Hepatic stellate cell (primary cell): ENCODE measurements at places on chromosomes 6 and 20.

- no peak for DNase-seq
Measured at GRCh38 chr20:35828434-35828833, 56.6 kb downstream of the PHF20 start.

GRCh38 chr6:147223736-147224135, 19.5 kb downstream of the STXBP5 start:
- DNase-seq: no peak

DNA sequence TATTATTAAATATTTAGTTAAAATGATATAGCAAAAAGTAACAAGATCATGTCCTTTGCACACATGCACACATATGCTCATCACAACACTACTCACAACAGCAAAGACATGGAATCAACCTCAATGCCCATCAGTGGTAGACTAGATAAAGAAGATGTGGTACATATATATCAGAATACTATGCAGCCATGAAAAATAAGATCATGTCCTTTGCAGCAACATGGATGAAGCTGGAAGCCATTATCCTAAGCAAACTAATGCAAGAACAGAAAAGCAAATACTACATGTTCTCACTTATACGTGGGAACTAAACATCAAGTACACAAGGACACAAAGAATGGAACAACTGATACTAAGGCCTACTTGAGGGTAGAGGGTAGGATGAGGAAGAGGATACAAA, 14.3 kb downstream of the AK9 start:
- DNase-seq: no peak

DNA sequence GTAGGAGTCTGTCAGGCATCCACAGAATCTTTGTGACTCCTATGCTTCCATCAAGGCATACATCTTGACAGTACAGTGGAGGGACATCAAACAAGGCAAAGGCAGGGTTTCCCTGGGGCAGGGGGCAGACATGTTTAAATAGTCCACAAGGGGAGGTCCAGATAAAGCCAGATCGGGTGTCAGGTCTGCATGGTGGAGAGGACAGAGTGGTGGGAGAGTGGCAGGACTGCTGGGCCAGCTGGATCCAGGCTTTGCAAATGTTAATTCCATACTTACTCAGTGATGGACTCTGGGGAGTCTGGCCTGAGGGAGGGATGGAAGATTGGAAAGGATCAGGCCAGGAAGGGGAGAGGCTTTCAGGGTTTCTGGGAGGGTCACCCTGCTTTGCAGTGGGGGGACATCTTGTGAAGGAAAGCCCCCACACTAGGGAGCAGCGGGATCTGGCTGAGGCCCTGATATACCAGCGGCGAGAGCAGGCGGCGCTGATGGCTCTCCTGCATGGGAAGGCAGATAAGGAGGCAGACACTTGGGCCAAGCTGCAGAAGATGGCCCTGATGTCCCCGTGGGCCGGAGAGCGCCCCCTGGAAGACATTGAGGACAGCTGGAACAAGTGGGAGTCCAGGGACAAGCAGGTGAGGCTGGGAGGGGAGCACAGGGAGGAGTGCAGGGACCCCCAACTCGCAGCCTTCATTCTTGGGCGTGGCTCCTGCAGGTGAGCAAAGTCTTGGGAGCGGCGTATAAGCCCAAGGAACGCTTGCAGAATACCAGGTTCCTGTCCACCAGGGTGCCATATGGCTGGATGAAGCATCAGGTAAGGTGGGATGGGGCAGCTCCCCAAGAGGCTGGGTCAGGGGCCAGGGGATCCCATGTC, 44.6 kb downstream of the SUN5 start:
- no peak for DNase-seq

- DNase-seq: no peak
Measured at GRCh38 chr6:109239160-109239559, 143.1 kb downstream of the CD164 start.

- no peak for DNase-seq
Measured at GRCh38 chr6:151075930-151076555, 163.7 kb upstream of the AKAP12 start.

DNA sequence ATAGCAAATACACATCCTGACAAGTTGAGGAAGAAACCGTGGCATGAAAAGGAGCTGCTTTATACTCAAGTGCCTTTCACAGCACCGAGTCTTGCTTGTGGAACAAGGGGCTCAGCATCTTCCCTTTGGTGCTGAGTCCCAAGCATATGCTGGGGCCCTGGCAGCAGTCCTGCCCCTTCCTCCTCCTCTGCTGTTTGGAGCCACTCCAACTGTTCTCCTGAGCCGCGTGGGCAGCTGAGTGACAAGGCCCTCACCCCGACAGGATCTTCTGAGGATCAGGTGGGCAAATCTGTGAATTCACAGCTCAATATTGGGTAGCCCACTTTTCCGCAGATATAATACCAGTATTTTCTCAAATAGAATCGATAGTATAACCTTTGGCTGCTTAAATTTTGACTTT, 24.7 kb downstream of the DACT2 start:
- DNase-seq: no peak

DNA sequence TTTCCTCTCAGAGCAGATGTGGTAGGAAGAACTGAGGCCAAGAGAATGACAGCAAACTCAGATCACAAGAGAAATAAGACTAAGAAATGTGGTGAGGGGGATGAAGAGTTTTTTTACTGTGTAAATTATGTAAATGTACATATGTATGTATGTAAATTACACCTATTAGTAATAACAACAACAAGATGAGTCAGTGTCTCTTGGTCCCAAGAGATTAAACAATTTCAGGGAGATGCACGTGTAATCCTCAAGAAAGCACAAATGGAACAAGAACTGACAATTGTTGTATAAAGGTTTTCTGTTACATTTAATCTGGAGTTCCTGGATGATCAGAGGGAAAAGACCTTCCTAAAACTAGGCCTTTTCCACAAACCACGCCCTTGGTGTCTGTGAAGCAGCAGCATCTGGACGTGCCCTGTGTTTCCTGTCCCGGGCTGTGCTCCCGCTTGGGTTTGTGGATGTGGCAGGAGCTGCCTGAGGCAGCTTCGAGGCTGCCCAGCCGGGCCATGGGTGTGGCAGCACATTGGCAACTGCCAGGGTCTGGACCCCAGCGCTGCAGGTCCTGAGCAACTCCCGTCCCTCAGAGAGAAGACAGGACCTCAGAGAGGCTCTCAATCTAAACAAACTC, 994 bp downstream of the CLDN20 start:
- DNase-seq: no peak

- DNase-seq: peak; percentile 19
Measured at GRCh38 chr6:43636308-43636659, 644 bp downstream of the MAD2L1BP start.

GRCh38 chr6:147808640-147809039, 300.1 kb downstream of the SAMD5 start:
- no peak for DNase-seq

DNA sequence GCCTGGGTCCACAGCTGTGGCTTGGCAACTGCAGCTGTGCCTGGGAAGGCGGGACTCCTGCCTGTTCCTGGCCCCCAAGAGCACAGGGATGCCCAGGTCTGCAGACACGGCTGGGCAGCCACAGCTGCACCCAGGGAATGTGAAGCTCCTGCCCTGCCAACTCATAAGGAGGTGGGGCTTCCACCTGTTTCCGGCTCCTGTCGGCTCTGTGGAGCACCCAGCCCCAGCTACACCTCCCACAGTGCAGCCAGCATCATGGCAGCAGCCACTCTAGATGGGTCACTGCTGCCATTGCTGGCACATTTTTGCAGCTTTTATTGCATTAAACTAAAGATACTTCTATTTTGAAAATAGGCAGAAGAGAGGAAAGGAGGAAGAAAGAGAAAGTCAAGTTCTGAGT, 207.9 kb downstream of the SAMD5 start:
- DNase-seq: no peak

- DNase-seq: no peak
Measured at GRCh38 chr6:29759457-29759856, 36.2 kb downstream of the HLA-F start.

GRCh38 chr6:20335872-20336271, 65.8 kb upstream of the E2F3 start:
- no peak for DNase-seq

- DNase-seq: no peak
Measured at GRCh38 chr6:74015427-74015826, 319.4 kb downstream of the CD109 start.

DNA sequence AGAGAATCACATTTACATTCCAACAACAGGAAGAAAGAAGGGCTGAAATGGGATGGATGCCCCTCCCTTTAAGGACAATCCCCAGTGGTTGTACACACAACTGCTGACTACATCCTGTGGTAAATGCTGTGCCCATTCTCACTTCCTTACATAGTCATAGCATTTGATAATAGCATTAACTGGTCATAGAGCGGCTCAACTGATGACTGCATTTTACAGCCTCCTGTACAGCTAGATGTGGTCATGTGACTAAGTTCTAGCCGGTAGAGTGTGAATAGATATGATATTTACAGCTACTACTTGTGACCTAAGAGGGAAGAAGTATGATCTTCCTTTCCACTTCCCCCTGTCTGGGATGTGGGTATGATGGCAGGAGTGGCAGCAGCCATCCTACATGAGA, 24.7 kb downstream of the KCNK17 start:
- DNase-seq: no peak

DNA sequence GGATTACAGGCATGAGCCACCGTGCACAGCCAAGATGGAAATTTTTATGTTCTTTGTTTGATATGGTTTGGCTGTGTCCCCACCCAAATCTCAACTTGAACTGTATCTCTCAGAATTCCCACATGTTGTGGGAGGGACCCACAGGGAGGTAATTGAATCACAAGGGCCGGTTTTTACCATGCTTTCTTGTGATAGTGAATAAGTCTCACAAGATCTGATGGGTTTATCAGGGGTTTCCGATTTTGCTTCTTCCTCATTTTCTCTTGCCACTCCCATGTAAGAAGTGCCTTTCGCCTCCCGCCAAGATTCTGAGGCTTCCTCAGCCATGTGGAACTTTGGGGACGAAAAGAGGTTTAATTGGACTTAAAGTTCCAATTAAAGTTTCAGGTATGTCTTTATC, 14.6 kb downstream of the EEF1A1 start:
- no peak for DNase-seq

DNA sequence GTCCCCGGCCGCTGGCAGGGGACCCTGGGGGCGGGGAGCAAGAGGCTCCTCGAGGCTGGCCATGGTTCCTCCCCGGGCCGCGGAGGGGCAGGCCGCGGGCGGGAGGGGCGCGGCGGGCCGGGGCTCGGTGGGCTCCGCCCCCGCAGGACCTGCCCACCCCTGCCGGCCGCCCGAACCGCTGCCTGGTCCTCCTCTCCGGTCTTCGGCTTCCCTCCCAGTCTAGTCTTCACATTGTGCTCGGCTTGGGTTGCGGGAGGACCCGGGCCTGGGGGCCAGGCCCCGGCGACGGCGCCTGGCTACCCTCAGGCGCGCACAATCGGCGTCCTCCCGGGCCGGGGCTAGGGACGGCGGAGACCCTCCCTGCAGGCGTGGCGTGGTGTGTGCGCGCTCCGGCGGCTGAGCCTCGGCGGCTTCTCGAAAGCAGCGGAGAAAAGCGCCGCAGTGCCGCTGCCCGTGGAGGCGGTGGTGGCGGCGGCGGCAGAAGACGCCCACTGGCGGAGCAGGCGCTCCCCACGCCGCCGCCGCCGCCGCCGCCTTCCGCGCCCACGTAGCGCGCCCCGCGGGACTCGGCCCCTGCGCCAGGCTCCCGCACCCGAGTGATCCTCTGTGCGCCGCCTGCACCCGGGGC, at the start of gene PDE10A:
TSS of gene PDE10A (minus strand) at position 493 of the 628 bp plus-strand sequence. CDS start at position 63, 430 bp downstream.
- DNase-seq: peak; percentile 93

- no peak for DNase-seq
Measured at GRCh38 chr6:108432792-108433191, 127.9 kb upstream of the FOXO3 start.

DNA sequence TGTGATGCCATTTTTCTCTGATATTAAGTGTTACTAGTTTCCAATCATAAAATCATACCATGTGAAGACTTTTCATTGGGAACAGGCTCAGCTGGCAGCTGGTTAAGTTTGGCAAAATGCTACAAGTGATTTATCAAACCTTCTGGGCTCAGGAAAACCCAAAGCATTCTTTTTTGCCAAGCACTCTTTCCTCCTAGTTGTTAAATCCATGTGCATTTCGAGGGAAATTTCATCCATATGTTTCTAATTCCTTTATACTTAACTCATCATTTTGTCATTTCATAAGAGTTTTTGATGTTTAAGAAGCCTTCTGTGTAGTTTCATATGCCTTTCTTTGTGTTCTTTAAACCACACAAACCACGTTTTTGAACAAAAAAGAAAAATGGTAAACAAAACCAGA, 217.6 kb upstream of the PDE10A start:
- DNase-seq: no peak

DNA sequence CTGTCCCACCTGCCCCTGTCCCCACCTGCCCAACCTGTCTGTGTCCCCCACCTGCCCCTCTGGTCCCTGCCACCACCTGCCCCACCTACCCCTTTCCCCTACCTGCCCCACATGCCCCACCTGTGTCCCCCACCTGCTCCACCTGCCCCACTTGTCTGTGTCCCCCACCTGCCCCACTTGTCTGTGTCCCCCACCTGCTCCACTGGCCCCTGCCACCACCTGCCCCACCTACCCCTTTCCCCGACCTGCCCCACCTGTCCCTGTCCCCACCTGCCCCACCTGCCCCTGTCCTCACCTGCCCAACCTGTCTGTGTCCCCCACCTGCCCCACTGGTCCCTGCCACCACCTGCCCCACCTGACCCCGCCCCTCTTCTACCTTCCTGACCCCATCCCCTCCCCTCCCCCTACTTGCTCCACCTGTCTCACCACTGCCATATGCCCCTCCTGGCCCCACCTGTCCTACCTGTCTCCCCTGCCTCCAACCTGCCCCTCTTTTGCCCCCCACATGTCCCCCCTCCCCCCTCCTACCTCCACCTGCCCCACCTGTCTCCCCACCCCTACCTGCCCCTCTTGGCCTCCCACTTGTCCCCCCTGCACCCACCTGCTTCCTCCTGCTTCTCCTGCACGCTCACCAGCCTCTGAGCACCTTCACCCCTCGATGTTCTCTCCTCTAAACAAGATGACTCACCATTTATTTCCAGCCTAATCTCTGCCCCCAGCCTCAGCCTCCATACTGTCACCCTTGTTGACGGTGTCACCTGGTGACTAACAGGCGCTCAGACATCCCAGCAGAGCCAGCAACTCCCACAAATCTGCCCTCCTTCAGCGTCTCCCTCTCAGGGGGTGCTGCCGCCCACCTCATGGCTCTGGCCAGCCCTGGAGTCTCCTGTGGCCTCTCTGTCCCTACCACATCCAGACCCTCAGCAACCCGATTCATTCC, 5.6 kb upstream of the MYT1 start:
- DNase-seq: no peak

GRCh38 chr20:24033565-24033964, 45.0 kb upstream of the GGTLC1 start:
- no peak for DNase-seq

- no peak for DNase-seq
Measured at GRCh38 chr6:1949538-1949937, 295.9 kb downstream of the GMDS start.

GRCh38 chr20:33296206-33296605, 13.2 kb downstream of the BPIFB1 start:
- DNase-seq: no peak
